Astrocyte of the hippocampus (primary cell): ENCODE measurements at places on chromosomes 5 and 9.
A peak's percentile ranks its signal among the peaks of the same experiment; 100 is the strongest.

DNA sequence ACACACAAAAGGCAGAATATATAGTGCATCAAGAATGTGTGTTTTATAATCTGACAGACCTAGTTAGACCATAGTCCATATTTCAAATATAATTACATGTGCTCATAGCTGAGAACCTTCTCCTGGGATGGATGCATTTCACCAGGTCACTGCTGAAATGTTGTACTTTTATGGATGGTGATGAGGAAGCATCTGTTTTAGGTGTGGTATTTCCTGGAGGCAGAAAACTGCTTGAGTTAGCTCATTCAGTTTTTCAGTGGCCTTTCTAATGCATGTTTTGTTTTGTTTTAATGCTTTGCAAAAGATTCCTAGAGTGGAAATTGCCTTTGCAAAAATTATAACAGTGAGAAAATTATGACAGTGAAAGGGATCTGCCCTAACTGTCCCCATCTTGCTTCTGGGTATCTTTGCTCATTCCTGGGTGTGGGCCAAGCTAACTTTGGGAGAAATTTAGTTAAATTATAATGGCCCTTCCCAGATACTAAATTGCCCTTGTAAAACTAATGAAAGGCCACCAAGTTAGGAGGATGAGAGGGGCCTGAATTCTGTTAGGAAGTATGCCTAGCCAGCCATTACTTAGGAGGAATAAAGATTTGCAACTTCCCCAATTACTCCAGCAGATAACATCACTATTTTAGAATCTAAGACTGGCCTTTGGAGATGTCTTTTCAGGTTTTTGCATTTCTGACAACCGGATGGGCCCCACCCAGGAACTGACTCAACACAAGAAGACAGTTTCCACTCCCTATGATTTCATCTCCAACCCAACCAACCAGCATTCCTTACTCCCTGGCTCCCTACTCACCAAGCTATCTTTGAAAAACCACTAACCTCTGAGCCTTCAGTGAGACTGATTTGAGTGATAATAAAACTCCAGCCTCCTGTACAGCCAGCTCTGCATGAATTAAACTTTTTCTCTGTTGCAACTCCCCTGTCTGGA lies 7.0 kb upstream of the IL12B start:
- DNase-seq = peak; percentile 30

DNA sequence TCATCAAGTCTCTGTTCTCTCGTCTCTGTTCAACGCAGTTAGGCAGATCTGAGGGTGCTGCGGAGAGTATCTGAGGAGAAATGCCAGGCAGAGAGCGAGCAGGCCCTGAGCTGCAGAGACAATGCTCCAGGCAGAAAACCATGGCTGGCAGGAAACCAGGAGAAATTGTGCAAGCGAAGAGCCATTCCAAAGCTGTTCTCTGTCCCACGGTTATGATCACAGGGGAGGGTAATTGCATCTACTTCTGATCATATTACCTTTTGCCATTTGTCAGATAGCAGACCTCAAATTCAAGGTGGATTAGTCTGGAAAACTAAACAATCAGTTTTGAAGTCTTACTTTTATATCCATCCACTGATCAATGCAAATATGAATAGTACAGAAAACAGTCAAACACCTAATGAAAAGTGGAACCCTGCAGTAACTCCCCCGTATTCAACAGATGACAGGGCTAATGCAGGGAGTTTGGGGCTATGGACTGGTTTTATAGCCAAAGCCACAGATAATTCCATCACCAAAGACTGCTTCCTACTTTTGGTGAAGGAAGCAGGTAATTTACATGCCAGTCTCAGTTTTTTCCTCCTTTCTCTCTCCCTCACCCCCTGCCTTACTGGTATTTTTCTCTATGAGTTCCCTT lies 228.0 kb downstream of the DCP2 start:
- DNase-seq = peak; percentile 49

DNA sequence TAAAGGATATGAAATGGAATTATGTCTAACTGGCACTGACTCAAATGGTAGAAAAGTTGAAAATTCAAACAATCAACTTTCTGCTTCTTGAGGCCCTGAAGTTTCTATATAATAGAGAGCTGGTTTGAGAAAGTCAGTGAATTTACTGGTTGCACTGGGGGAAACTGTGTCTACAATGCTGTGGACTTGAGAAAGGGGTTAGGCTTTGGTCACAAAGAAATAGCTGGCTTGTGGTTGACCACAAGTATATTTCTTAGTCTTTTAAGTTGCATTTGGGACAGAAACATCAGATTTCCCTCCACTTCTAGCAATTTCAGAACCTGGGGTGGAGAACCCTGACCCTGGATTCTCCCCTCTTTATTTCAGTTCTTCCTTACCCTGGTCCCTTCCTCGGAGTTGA lies 192.6 kb upstream of the ACTBL2 start:
- DNase-seq = peak; percentile 70

DNA sequence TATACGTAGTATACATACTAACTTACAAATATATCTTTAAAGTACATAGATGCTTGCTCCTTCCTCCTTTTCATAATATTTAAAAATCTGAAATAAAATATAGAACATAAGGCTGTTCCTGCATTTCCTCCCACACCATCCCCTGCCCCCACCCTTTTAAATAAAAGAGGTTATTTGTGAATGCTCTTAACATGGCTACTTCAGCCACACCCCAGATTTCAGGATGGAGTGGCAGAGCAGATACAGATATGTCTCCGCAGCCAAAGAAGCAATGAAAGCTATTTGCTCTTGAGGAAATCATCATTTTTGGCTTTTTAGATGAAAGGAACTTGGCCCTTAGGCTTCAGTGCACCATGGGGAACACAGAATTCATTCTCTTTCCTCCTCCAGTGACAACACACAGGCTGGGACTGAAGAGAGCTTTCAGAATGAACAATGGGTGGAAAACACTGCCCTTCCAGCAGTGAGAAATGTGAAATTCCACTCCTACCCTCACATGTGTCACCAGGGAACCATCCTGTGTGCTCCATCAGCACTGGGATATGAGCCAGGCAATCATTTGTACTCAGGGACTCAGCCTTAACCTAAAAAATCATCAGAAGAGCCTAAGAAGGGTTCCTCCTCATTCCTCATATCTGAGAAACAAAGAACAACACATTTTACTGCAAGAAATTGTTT lies 134.3 kb downstream of the PPP2R2B start:
- DNase-seq = peak; percentile 81

- no peak for DNase-seq
Measured at GRCh38 chr5:65102371-65102975, 333.7 kb downstream of the CWC27 start.

DNA sequence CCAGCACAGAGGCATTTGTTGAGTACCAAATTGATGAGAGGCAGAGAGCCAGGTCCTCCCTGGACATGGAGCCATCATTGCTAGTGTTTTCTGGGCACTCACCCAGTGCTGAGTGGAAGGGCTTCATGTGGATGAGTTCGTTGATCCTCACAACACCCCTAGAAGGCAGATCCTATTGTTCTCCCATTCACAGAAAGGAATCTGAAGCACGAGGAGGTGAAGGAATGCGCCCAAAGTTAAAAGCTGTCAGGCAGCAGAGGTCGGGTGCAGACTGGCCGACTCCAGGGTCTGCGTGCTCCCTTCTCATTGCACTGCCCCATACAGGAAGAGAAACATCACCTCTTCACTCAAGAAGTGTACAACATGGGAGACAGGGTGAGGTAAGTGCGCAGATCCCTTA lies 153.5 kb upstream of the TNPO1 start:
- DNase-seq = no peak

- no peak for DNase-seq
Measured at GRCh38 chr5:179274321-179275315, 70.6 kb downstream of the ADAMTS2 start.

GRCh38 chr9:130480673-130481072 lies 35.9 kb downstream of the ASS1 start:
- no peak for DNase-seq

GRCh38 chr9:118928722-118929121 lies 440.5 kb downstream of the BRINP1 start:
- DNase-seq = peak; percentile 9

- DNase-seq = no peak
Measured at GRCh38 chr9:14902561-14902960, 7.7 kb downstream of the FREM1 start.

DNA sequence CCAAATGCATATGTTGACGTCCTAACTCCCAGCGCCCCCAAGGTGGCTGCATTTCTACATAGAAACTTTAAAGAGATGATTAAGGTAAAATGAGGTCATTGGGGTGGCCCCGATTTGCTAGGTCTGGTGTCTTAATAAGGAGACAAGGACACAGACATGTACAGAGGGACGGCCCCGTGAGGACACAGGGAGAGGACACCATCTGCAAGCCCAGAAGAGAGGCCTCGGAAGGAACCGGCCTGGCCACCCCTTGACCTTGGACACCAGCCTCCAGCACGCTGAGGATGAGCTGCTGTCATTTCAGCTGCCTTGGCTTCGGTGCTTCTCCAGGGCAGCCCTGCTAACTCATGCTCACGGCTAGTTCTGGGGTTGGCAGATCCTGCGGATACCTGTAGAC lies 73.2 kb downstream of the MRPL36 start:
- DNase-seq = no peak

- DNase-seq = no peak
Measured at GRCh38 chr9:38178237-38178636, 109.2 kb upstream of the SHB start.

DNA sequence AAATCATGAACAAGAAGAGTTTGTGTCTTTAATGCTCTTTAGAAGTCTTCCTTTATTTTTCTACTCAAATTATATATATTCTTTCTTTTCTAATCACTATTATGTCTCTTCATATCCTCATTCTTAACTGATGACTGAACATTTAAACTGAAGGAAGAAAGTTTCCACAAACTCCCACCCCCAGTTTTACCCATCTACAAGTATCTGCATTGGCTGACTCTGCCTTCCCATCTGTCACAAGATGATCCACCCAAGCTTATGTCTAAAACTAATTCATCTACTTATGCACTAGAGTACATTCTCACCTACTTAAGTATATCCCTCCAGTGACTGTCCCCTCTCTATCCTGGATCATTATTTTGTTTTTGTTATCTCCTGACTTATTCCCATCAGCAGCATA lies 344.5 kb downstream of the PRR16 start:
- DNase-seq = peak; percentile 22

- DNase-seq = no peak
Measured at GRCh38 chr5:107601076-107601475, 69.7 kb downstream of the EFNA5 start.

GRCh38 chr9:87089929-87090328 lies 142.6 kb upstream of the GAS1 start:
- no peak for DNase-seq

GRCh38 chr5:60820593-60821487 lies 23.2 kb downstream of the ELOVL7 start:
- DNase-seq = no peak

GRCh38 chr5:6902597-6902996 lies 189.4 kb downstream of the TENT4A start:
- no peak for DNase-seq

DNA sequence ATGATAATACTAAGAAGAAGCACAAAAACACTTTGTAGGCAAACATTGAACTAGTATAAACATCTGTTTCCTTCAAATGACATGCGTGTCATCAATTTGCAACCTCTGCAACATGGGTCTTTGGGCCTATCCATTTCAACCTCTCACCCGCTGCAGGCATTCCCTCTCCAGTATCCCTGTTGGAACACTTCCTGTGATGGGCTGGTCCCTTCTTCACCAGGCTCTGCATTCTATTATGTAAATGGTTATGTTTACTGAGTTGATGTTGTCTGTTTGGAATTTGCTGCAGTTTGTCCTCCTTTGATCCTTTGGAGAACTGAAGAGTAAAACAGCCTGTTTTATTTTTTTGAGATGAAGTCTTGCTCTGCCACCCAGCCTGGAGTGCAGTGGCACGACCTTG lies 16.6 kb upstream of the TBC1D2 start:
- no peak for DNase-seq

DNA sequence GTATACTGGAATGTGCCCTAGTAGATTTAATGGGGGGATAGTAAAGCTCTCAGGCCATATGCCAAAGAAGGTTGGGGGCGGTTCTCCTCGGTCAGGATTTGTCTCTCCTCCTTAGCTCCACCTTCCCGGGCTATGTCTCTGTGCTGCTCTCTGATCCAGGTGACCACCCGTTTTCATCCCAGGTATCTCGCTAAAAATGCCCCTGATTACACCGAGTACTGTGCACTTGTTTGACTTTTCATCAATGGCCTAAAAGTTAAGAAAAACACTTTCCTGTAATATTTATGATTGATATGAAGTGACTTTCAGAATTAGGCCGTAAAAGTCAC lies 724 bp downstream of the NDUFS6 start:
- peak; percentile 32 for DNase-seq

- DNase-seq = no peak
Measured at GRCh38 chr9:37977851-37978480, 74.0 kb upstream of the SLC25A51 start.

DNA sequence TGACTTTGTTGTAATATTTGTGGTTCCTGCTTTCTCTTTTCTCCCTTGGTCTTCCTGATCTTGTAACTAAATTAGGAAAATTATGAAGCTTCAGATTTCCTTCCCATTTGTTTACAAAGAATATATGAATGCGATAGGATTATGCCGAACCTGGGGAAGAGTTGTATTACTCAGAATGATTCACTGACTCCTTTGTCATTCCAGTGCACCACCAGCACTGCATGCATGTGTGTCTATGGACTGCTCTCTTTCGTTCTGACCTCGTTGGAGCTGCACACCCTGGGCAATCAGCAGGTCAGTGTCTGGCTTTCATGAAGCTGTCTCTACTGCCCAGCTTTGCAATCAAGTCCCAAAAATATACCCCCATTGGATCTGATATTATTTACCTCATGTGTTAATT lies 25.5 kb downstream of the NUP188 start:
- peak; percentile 61 for DNase-seq

GRCh38 chr5:38078161-38078560 lies 180.2 kb upstream of the EGFLAM start:
- peak; percentile 31 for DNase-seq

GRCh38 chr9:37903647-37904444 lies at the start of gene SLC25A51:
TSS of gene SLC25A51 (minus strand) at chr9:37904127. CDS start at chr9:37888550, 15,577 bp downstream.
- peak; percentile 96 for DNase-seq

DNA sequence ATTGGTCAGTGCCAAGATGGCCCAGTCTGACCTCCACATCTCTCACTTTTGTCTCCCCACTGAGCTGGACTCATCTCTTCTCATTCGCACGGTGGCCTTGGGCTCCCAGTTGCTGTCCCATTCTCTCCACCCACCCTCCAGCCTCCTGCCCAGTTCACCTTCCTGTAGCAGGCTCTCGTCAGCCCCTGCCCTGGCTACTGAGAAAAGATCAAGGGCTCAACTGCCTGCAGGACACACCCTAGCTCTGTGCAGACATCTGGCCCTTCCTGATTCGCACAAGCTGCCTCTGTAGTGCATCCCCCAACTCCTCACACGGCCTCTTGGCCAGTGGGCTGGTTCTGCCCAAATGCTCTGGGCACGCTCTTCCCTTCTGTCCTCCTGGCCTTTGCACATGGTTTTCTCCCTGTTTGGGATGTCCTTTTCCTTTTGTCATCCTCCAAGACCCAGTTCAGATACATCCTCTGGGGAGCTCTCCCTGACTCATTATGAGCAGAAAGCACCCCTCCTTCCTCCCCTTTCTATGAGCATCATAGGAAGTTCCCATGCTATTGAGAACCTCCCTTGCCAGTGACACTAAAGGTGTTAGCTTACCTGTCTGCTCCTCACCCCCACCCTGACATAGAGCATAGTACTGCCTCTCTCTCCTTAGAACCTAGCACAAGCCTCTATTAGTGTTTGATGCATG lies 78.5 kb upstream of the TGFBR1 start:
- no peak for DNase-seq
